Camera-type eye (tissue), 1 donor: ENCODE measurements at places on chromosomes 11 and 22. TPM values are rescaled to one million over a fixed set of nuclear protein-coding genes. Genes with fewer than 3 reads are reported as not detected.

Gene OR56A1
- total RNA-seq = 0.11 TPM

Gene SLC25A45
- total RNA-seq = 3.5 TPM

Gene ENTHD1
- total RNA-seq = not detected

Gene KCTD14
- 2.7 TPM for total RNA-seq

Gene OR4D11
- total RNA-seq = not detected
